ENCODE measurements at places on chromosomes 3 and 15.

GRCh38 chr15:100858294-100858693, 21.3 kb upstream of the ALDH1A3 start:
- no peak for DNase-seq

DNA sequence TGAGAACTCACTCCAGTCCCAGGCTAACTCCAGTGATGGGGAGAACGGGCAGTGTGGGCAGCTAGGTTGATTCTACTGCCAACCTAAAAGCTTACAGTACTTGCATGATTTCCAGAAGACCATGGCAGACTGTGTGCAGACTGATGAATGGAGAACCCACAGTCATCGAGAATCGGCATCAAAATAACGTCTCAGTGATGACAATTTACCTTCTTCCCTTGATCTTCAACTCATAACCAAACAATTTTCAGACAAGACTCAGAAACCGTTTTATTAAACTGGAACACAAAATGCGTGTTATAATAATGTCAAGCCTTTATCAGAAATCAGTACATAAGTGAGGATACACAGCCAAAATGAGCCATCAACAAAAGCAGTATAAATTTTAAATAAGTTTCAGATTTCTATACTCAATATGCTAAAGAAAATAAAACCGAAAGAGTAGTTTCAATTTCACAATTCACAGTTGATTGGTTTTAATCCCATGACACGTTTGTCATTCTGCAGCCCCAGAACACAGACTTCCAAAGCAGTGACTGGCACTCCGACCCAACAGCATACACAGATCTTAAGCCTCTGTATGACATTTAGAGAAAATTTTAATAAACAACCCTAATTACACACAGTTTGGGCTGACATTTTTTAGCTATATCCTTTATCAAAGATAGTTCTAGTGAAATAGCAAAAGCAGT, 54.5 kb downstream of the ZMAT3 start:
- DNase-seq: no peak

- DNase-seq: no peak
These were observed 156.8 kb upstream of the PDZRN3 start for GRCh38 chr3:73781541-73781940.

- DNase-seq: no peak
These were observed 990 bp upstream of the CLDN1 start for GRCh38 chr3:190323246-190323626.

GRCh38 chr15:70047386-70048197, 50.1 kb downstream of the TLE3 start:
- DNase-seq: no peak

- DNase-seq: no peak
These were observed 20.6 kb downstream of the COL8A1 start for GRCh38 chr3:99659032-99659431.

DNA sequence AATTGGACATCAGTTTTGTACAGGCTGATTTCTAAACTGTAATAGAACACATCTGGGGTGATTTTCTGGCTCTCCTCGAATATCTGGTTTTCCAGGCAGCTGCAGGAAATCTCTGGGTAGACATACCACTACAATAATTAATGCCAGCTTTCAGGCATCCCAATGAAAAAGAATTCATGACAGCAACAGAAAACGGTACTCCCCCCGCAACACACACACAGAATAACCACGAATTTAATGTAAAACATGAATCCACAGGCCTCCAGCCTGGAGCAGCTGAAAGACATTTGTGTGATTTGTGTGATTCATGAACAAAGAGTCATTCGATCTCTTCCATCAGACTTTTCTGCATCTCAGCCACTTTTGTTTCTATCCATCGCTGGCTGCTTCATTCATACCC, 262.2 kb downstream of the MAGI1 start:
- no peak for DNase-seq

DNA sequence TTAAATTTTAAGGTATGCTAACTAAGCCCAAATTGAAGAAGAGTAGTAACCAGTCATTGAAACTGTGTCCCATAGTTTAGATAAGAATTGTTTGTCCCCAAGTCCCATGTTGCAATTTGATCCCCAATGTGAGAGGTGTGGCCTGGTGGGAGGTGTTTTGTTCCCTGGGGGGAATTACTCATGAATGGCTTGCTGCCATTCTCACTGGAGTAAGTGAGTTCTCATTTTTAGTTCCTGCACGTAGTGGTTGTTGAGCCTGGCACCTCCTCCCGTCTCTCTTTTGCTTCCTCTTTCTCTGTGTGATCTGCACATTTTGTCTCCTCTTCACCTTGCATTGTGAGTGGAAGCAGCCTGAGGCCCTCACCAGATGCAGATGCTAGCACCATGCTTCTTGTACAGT, 1271.0 kb downstream of the NSUN3 start:
- DNase-seq: no peak

- DNase-seq: no peak
These were observed 476.3 kb downstream of the AGBL1 start for GRCh38 chr15:86555939-86556338.

GRCh38 chr3:9217784-9218513, 31.5 kb downstream of the SRGAP3 start:
- no peak for DNase-seq

GRCh38 chr15:25706176-25706955, 156.8 kb downstream of the ATP10A start:
- no peak for DNase-seq

GRCh38 chr15:70703096-70703878, 60.1 kb downstream of the UACA start:
- no peak for DNase-seq

DNA sequence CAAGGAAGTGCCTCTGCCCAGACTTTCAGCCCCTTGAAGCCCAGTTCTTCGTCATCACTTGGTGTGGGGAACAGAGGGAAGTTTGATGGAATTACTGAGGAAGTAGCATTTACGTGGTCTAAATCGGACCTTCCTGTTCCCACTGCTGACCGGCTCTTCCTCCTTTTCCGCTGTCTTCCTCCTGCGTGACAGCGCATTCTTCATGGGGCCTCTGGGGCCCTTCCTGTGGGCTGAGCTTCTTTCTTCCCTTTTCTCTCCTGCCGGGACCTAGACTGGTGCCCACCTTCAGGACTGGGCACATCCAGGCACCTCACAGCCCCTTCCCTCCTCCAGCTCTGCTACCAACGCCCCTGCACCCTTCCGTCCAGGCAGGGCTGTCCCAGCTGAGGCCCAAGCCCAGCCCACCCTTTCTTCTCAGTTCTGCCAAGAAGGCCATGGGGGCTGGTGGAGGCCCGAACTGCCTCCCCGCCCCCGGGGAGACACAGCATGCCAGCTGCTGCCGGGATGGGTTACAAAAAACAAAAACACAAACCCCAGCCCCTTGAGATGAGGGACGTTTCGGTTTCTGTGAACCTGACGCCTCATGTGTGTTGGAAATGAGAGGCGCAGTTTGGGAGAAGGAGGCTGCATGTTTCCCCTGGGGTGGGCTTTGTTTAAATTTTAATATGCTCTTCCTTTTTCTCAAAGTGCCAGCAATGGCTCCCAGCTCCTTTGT, 19.1 kb downstream of the ZNF710 start:
- no peak for DNase-seq

DNA sequence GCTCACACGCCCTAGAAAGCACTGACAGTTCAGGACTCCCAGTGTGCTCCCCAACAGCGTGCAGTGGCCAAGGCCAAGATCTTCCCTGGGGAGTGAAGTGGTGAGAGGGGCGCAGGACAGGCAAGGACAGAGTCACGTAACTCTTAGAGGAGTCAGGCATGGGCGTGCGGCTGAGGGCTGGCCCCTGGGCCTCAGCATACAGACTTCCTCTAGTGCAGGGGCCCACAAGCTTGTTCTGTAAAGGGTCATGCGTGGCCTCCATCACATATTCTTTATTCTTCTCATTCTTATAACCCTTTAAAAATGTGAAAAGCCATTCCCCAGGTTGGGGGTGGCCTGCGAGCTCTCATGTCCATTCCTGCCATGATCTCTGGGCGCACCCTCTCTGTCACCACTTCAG, 25.2 kb downstream of the TMEM43 start:
- no peak for DNase-seq

Data from activated T-helper 1 cell treated with Interleukin-2 at 50 U/mL for 16 hours (primary cell).